ENCODE measurements at places on chromosomes 13 and 19. TPM values are rescaled to one million over a fixed set of nuclear protein-coding genes. Genes with fewer than 3 reads are reported as not detected.

DNA sequence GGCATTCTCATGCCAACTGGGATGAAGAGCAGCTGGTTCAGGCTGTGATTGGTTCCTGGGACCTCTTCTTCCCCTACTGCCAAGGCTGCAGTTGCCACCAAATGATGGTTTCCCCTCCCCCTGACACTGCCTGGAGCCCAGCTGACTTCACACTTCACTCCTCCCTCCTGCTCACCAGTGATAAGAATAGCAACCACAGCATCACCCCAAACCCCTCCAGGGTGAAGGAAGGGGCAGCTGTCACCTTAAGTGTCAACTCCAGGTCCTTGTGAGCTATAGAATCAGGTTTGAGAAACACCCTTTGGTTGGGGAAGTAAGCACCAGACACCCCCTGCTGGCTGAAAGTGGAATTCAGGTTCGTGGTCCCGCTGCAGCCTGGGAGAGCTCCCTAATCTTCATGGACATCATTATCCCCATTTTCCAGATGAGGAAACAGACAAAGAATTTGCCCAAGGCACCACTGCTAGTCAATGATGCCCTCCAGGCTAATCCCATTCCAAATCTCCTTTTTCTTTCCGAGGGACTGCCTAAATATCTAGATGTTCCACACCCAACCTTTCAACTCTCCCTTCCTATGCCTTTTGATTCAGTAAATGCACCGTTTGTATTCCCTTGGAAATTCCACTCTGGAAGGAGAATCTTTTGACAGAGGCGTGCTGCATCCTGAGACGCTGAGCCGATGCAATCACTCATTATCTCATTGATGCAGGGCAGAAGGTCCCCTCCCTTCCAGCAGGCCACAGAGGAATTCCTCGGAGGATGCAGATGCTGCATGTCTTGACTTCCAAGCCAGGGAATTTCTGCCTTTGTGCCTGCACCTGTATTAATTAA, 50.6 kb upstream of the UQCRFS1 start:
- no peaks in the 10 kb centered on the region for H3K4me1 ChIP-seq
- peaks cover 12% of the 10 kb centered on the region for H3K27me3 ChIP-seq
- no peak overlapping the region for H3K27ac ChIP-seq
- no peak for DNase-seq
- no peak overlapping the region for H3K4me3 ChIP-seq
- no peaks in the 10 kb centered on the region for H3K36me3 ChIP-seq

Gene IRGC
- total RNA-seq: not detected

Gene SLC39A3
- total RNA-seq: 26.7 TPM

GRCh38 chr13:30607908-30608307, 9.8 kb upstream of the USPL1 start:
- peaks cover 12% of the 10 kb centered on the region for H3K4me1 ChIP-seq
- no peaks in the 10 kb centered on the region for H3K36me3 ChIP-seq
- H3K27me3 ChIP-seq: no peaks in the 10 kb centered on the region
- no peak for DNase-seq

DNA sequence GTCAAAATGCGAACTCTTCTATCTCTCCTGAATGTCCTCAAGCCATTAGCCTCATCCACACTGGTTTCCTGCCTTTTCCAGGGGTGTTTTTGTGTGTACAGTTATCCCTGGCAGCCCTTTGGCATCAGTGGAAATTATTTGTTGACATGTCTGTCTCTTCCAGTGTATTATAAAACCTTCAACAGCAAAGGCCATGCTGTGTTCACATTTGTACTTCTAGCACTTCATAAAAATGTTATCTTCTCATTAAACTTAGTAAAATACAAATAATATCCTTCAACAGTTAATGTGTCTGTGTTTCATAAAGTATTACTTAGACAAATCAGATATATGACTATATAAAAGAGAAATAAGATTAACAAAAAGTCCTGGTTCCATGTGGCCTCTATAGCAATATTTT, 359.5 kb upstream of the ARGLU1 start:
- DNase-seq: no peak
- H3K4me3 ChIP-seq: no peak overlapping the region
- H3K27ac ChIP-seq: no peak overlapping the region
- H3K27me3 ChIP-seq: no peaks in the 10 kb centered on the region

- H3K27me3 ChIP-seq: no peaks in the 10 kb centered on the region
- H3K4me3 ChIP-seq: no peak overlapping the region
- peak overlapping the region; percentile 82 for H3K27ac ChIP-seq
- H3K4me1 ChIP-seq: peaks cover 24% of the 10 kb centered on the region
- DNase-seq: no peak
These were observed 128.4 kb upstream of the SPRY2 start for GRCh38 chr13:80469105-80469852.

DNA sequence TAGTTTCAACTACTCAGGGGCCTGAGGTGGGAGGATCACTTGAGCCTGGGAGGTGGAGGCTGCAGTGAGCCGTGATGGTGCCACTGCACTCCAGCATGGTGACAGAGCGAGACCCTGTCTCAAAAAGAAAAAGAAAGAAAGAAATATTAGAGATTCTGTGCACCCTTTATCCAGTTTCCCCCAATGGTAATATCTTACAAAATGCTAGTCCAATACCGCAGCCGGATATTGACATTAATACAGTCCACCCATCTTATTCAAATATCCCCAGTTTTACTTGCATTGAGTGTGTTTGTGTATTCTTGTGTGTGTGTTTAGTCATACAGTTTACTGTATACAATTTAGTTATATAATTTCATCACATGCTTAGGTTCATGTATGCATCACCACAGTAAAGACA, 8.6 kb upstream of the IFNL4 start:
- H3K27ac ChIP-seq: no peak overlapping the region
- no peak overlapping the region for H3K4me3 ChIP-seq
- no peaks in the 10 kb centered on the region for H3K4me1 ChIP-seq
- H3K27me3 ChIP-seq: peaks cover 25% of the 10 kb centered on the region
- no peak for DNase-seq
- no peaks in the 10 kb centered on the region for H3K36me3 ChIP-seq

GRCh38 chr19:2330255-2330631, 1.8 kb downstream of the SPPL2B start:
- peaks cover 31% of the 10 kb centered on the region for H3K4me1 ChIP-seq
- H3K36me3 ChIP-seq: peaks cover 5% of the 10 kb centered on the region
- no peak overlapping the region for H3K4me3 ChIP-seq
- H3K27ac ChIP-seq: no peak overlapping the region
- H3K27me3 ChIP-seq: no peaks in the 10 kb centered on the region
- DNase-seq: no peak

DNA sequence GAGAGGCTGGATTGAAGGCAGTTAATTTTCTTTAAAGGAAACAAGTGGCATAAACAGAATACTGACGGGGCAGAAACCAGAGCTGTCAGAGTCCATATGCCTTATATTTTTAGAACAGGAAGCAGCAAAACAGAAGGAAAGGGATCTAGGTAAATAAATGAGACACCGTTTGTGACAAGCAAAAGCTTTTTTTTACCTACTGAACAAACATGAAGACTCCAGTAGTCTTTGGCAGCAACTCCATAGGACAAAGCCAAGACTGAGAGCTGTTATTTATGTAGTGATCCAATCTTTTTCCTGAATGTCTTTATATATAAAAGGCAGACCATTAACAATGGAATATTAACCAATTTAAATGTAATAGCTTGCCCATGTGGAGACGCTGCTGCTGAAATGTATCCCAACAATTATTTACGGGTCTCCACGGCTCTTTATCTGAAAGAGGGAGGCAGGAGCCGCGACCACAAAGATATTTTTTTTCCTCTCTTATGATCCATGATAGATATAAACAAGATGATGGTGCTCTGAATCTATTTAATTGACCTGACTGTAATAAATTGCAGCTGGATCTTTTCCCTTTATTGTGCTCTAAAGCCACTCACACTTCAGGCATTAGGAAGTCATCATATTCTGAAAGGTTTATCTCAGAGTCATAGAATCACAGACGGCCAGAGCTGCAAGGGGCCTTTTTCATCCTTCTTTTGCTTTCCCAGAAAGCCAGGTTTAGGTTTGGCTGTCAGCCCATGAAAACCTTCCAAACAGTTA, 687.8 kb downstream of the EFNB2 start:
- H3K4me3 ChIP-seq: no peak overlapping the region
- no peaks in the 10 kb centered on the region for H3K36me3 ChIP-seq
- H3K27ac ChIP-seq: no peak overlapping the region
- H3K27me3 ChIP-seq: no peaks in the 10 kb centered on the region
- no peaks in the 10 kb centered on the region for H3K4me1 ChIP-seq

Gene CBLC
- 3.2 TPM for total RNA-seq

DNA sequence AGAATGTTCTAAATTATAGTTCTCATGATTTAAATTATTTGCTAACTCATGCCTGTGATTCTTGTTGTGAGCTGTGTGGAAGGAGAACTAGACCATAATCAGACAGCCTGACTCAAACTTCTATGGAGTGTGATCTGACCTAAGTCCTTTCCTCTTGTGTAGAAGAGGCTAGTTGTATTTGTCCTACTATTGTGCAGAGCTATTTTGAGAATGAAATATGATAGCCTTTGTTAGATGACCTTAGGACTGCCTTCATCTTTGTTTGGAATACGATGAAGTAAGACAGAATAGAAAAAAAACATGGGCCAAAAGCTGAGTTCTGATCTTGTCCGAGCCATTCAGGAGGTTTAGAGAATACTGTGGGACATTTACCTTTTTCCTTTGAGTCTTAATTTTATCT, 119.4 kb downstream of the STOML3 start:
- H3K27ac ChIP-seq: no peak overlapping the region
- no peak for DNase-seq
- no peak overlapping the region for H3K4me3 ChIP-seq

- no peak for DNase-seq
- H3K36me3 ChIP-seq: no peaks in the 10 kb centered on the region
- H3K27ac ChIP-seq: no peak overlapping the region
- no peaks in the 10 kb centered on the region for H3K27me3 ChIP-seq
- no peak overlapping the region for H3K4me3 ChIP-seq
- H3K4me1 ChIP-seq: no peaks in the 10 kb centered on the region
These were observed 10.6 kb downstream of the CAMSAP3 start for GRCh38 chr19:7606289-7606688.

DNA sequence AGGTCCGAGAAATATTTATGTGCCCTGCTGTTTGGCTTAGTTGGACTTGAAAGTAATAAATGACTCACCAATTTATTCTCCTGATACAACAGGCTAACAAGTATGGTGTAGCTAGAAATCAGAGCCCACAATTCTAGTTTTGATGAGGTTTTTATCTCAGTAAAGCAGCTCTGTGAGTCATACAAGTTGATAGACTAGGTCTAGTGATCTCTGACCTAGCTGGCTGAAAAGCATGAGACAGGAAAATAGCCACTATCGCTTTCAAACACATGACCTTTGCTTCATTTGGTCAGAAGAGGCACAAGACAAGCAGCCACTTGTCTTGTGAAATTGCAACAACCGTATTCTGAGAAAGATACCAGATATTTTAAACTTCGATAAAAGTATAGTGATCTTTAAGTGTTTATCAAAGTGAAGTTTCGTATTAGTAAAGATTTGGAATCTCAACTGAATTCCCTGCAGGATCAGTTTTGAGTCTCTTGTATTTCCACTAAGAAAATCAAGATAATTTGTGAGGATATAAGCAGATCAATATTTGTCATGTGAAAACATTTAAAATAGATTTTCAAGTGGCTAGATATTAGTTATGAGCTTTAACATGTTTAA, 126.7 kb downstream of the MAB21L1 start:
- H3K27me3 ChIP-seq: no peaks in the 10 kb centered on the region
- H3K4me1 ChIP-seq: no peaks in the 10 kb centered on the region
- DNase-seq: no peak
- no peak overlapping the region for H3K4me3 ChIP-seq
- no peak overlapping the region for H3K27ac ChIP-seq

Gene KLK4
- not detected for total RNA-seq

DNA sequence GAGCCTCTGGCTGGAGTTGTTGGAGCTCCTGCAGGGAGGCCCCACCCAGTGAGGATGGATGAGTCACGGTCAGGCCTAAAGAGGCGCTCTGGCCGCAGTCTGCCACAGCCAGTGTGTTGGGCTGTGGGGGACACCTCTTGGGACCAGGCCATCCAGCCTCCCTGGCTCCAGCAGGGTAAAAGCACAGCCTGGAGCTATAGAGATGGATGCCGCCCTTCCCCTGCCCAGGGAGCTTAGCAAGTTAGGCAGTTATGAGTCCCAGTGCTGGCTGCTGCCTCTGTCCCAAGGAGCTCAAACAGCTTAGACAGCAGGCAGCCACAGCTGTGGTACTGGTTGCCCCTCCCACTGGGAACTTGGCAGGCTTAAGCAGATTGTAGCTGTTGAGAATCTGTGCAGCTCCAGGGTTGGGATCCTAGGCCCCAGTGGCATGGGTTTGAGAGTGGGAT, 100.9 kb downstream of the NDFIP2 start:
- no peak overlapping the region for H3K4me3 ChIP-seq
- no peaks in the 10 kb centered on the region for H3K36me3 ChIP-seq
- H3K27ac ChIP-seq: no peak overlapping the region
- H3K27me3 ChIP-seq: no peaks in the 10 kb centered on the region

- H3K4me3 ChIP-seq: no peak overlapping the region
- no peak for DNase-seq
- peaks cover 92% of the 10 kb centered on the region for H3K36me3 ChIP-seq
- no peaks in the 10 kb centered on the region for H3K4me1 ChIP-seq
- no peak overlapping the region for H3K27ac ChIP-seq
These were observed 134.6 kb downstream of the ATP11A start for GRCh38 chr13:112824429-112824828.

Gene TBC1D4
- 26.1 TPM for total RNA-seq

DNA sequence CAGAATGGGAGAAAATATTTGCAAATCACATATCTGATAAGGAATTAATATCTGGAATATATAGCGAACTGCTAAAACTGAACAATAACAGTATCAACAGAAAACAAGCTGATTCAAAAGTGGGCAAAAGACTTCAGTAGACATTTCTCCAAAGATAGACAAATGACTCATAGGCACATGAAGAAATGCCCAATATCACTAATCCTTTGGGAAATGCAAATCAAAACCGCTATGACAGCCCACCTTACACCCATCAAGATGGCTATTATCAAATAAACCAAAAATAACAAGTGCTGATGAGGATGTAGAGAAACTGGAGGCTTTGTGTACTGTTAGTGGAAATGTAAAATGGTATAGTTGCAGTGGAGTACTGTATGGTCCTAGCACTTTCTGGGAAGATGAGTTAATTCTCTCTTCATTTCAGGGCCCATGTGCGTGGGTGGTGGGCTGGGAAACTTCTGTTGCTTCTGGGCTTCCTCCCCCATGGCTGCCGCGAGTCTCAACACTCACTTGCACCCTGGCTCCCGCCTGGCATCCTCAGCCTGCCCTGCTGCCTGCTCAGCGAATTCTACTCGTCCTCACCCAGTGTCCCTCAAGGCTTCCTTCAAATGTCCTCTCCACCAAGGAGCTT, 12.4 kb upstream of the GJA3 start:
- H3K4me1 ChIP-seq: peaks cover 12% of the 10 kb centered on the region
- H3K4me3 ChIP-seq: no peak overlapping the region
- DNase-seq: no peak
- peaks cover 9% of the 10 kb centered on the region for H3K27me3 ChIP-seq
- no peaks in the 10 kb centered on the region for H3K36me3 ChIP-seq
- no peak overlapping the region for H3K27ac ChIP-seq

DNA sequence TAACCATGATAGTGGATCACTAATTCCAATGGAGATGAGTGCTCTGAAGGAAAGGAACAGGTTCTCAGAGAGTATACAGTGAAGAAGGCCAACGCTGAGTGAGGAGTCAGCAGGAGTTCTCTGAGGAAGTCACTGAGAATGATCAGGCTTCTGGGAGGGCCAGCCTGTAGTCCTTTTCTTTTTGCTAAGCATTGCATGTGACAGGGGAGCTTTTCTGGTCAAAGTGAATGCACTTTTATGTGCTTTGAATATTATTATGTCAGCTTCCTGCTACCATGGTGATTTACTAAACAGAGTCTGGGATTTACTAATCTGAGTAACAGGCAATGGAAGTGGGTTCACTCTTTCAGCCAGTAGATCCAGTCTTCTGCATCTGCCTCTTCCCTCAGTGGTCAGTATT, 81.1 kb upstream of the SERP2 start:
- no peaks in the 10 kb centered on the region for H3K36me3 ChIP-seq
- no peak overlapping the region for H3K27ac ChIP-seq
- peaks cover 12% of the 10 kb centered on the region for H3K4me1 ChIP-seq
- no peaks in the 10 kb centered on the region for H3K27me3 ChIP-seq

All from upper lobe of right lung (tissue), 1 donor.